Uterine smooth muscle cell (primary cell): ENCODE measurements at places on chromosomes 6 and 20. TPM values are rescaled to one million over a fixed set of nuclear protein-coding genes. Genes with fewer than 3 reads are reported as not detected.

Gene ARMC2
- 1.00 and 1.7 TPM in 2 replicates for total RNA-seq

Gene FNDC11
- total RNA-seq, result 0.66 and 2.4 TPM in 2 replicates

Gene CD24
- total RNA-seq, result 0.66 and 1.2 TPM in 2 replicates

Gene SLC26A8
- total RNA-seq, result not detected in 2 replicates

Gene TMC2
- not detected in 2 replicates for total RNA-seq

Gene PDYN
- not detected in 2 replicates for total RNA-seq

Gene MOXD1
- total RNA-seq, result 21.8 and 44.4 TPM in 2 replicates

Gene DUSP15
- not detected in 2 replicates for total RNA-seq

Gene FKBP1C
- 0.12 and 0.22 TPM in 2 replicates for total RNA-seq

Gene SPATS1
- total RNA-seq, result not detected in 2 replicates

Gene DOP1A
- 27.9 and 28.4 TPM in 2 replicates for total RNA-seq

Gene TFAP2A
- not detected in 2 replicates for total RNA-seq
